ENCODE measurements at places on chromosomes 2 and 18.
A peak's percentile ranks its signal among the peaks of the same experiment; 100 is the strongest.

DNA sequence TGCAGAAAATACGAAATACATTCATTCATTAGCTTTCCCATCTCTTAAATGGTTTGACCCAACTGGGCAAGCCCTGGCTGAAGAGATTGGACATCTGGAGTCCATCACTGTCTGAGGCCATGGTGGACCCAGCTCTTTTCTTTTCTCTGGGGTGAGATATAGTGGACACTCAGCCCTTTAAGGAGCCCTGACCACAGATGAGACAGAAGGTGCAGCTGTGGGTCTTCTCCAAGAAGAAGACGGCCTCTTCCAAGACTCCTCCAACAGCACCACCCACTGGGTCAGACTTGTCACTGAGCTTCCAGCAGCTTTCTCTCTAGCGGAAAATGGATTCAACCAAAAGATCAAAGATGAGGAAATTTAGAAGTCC lies 27.2 kb downstream of the TWIST2 start:
- peak overlapping the region; percentile 42 for H3K4me3 ChIP-seq
- peak; percentile 74 for DNase-seq
- H3K27me3 ChIP-seq = peaks cover 17% of the 10 kb centered on the region
- peaks cover 83% of the 10 kb centered on the region for H3K4me1 ChIP-seq

- H3K36me3 ChIP-seq = no peaks in the 10 kb centered on the region
- no peak for DNase-seq
- no peak overlapping the region for H3K4me3 ChIP-seq
- peaks cover 14% of the 10 kb centered on the region for H3K4me1 ChIP-seq
- peaks cover 2% of the 10 kb centered on the region for H3K27me3 ChIP-seq
These were observed 37.8 kb downstream of the TCF7L1 start for GRCh38 chr2:85170938-85171475.

DNA sequence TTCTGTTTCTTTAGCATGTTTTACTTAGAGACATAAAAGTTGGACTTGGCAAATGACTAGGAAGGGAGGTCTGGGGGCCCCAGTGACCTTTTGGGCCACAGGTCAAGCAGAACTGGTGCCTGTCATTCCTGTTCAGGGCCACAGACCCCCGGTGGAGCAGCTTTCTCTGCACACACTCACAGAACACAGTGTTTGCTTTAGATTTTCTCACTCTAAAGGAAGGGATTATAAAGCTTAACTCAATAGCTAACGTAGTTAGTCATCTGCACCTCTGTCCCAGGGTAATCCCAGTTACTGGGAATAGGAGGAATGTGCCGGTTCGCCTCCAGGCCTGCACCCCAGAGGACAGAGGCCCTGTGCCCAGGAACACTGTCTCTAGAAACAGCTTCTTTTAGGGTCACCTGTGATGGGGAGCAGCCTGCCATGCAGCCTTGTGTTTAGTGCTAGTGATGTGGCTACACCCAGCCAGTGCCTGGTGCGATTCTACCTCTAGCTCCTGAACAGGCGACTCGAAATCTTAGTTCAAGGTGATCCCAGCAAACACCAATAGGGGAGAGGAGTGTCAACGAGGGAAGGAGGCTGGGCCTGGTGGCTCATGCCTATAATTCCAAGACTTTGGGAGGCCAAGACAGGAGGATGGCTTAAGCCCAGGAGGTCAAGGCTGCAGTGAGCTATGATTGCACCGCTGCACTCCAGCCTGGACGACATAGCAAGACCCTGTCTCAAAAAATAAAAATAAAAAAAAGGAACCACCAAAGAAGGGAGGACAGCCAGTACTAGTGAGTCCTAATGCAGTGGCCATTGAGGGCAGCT lies 11.6 kb downstream of the SPATA3 start:
- peaks cover 9% of the 10 kb centered on the region for H3K36me3 ChIP-seq
- peaks cover 56% of the 10 kb centered on the region for H3K27me3 ChIP-seq
- no peak overlapping the region for H3K27ac ChIP-seq
- no peak overlapping the region for H3K4me3 ChIP-seq

GRCh38 chr2:218954541-218955300 lies 4.7 kb upstream of the CDK5R2 start:
- no peaks in the 10 kb centered on the region for H3K36me3 ChIP-seq
- H3K27me3 ChIP-seq = peaks cover 62% of the 10 kb centered on the region
- no peak overlapping the region for H3K4me3 ChIP-seq
- no peak for DNase-seq

GRCh38 chr2:240339411-240340360 lies 95.8 kb upstream of the GPC1 start:
- no peak overlapping the region for H3K4me3 ChIP-seq
- H3K27ac ChIP-seq = no peak overlapping the region
- no peak for DNase-seq
- peaks cover 13% of the 10 kb centered on the region for H3K36me3 ChIP-seq
- H3K27me3 ChIP-seq = peaks cover 20% of the 10 kb centered on the region

DNA sequence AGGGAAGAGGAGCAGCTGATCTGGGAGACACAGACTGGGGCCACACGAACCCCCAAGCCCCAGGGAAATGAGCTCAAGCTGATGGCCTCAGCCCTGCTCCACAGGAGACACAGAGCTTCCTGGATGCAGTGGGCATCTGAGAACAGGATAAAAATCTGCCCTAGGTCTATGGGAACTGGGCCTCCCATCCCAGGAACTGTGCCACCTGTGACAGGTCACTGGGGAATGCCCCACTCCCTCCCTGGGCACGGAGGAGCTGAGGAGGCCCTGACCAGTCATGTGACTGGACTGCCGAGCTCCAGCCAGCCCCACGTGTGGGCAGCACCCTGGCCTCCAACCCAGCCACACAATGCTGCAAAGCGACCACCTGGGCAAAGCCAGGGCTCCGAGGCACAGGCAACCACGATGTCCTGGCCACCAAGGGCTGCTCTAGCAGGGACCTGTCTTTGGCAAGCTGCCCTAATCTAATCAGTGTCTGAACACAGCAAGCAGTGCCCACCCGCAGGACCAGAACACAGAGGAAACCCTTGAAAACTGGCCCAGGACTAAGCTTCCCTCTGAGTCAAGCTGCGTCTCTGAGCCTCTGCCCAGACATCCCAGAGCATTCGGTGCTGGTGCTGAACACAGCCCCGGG lies 57.8 kb upstream of the ID2 start:
- peaks cover 21% of the 10 kb centered on the region for H3K27me3 ChIP-seq
- H3K36me3 ChIP-seq = no peaks in the 10 kb centered on the region
- no peak overlapping the region for H3K27ac ChIP-seq
- no peaks in the 10 kb centered on the region for H3K4me1 ChIP-seq
- no peak for DNase-seq
- H3K4me3 ChIP-seq = no peak overlapping the region

Measured in HFFc6 (cell line).